ENCODE measurements at places on chromosomes 6 and 20.

DNA sequence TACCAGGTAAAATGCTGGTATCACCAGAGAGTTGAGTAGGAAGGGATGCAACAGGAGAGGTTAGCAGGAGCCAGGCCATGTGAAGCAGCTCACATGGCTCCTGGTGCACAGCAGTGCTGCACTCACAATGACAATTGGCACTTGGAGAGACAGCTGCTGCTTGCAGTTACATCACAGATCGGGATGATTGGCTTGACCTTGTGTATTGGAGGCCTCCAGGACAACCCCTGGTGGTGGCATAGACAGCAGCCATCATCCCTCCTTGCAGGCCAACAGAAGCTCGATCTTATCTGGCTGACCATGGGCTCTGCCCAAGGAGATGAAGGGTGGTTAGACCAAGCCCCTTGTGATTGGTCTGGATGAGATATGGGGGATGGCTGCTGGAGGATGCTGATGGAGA, 73.0 kb downstream of the EYA2 start:
- no peak for DNase-seq

GRCh38 chr6:125173341-125174095, 19.9 kb downstream of the TPD52L1 start:
- no peak for DNase-seq

GRCh38 chr6:13488896-13489237, 1.5 kb upstream of the GFOD1 start:
- no peak for DNase-seq

GRCh38 chr6:32405656-32406055, 1.3 kb downstream of the BTNL2 start:
- no peak for DNase-seq

DNA sequence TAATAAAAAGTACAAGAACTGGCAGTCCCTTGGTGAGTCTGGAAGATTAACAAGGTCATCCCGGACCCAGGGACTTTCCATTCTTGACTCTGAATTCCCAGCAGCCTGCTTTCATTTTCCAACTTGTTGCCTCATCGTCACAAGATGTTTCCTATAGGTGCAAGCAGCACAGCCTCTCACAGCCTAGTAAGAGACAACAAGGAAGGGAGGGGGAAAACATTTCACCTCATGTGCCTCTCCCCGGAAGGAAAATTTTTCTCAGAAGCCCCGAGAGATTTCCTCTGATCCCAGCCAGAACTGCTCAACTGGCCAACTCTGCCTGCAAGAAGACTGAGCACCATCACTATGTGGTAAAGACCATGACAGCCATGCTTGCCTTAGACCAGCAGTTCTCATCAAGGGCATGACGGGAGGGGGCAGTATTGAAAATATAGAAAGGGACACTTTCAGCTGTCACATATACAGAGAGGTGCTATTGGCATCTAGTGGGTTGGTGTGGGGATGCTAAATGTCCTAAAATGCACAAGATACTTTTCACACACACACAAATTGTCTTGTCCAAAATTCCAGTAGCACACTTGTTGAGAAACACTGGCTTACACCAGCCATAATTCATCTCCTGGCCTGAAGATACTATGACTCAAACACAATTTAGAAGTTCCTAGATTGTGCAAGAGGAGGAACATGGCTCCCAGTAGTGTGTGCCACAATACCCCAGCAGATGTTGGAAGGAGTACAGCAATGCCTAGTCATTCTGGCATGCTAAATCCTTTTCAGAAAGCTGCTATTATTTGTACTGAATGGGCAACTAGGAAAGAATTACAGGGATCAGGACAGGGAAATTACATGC, 10.8 kb upstream of the WTAP start:
- DNase-seq, result no peak

DNA sequence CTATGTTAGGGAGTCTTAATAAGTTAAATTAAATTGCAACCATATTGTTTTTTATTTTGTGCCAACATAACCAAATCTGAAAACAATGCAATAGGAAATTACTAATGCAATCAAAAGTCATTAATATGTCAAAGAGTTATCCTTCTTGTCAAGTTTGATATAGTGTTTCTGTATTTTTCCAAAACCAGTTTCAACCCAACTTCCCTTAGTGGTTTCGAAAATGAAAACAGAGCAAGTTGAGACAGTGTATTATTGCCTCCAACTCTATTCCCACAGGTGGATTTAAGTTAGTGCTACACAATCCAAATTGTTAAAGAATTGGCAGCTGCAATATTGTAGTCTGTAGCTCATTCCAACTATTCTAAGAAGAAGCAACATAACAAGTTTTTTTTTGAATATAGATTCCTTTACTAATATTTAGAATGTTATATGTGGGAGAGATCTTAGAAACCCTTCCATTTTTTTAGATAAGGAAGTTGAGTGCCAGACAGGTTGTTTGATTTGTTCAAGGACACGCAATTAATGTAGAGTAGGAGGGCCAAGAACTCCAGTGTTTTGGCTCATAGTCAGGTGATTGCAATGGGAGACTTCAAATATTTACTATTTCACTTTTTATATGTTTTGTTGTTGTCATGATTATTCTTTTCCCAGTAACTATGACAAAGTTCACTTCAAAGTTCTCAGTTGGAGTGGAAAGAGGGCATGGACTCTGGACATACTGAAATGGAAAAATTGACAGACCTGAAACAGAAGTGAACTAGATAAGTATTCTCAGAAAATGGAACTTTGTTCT, 282.4 kb upstream of the HSF2 start:
- no peak for DNase-seq

GRCh38 chr6:113847447-113847846, 9.7 kb upstream of the MARCKS start:
- no peak for DNase-seq

GRCh38 chr20:40462566-40462965, 226.5 kb downstream of the MAFB start:
- no peak for DNase-seq

DNA sequence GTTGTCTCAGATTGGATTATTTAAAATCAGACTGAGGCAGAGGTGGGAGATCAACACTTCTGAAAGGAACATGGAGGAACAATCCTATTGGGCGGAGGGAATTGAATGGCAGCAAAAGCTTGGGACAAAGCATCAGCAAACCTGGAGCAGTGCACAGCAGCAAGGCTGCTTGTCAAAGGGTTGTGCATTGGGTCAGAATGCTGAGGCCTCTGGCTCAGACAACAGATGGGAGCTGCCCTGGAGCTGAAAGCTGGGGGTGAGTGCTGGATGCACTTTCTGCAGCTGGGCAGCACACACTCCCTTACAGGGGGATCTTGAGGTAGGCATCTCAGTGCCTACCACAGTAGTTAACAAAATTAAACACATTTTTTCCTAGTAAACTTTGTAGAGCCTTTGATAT, 634.4 kb upstream of the MMS22L start:
- no peak for DNase-seq

DNA sequence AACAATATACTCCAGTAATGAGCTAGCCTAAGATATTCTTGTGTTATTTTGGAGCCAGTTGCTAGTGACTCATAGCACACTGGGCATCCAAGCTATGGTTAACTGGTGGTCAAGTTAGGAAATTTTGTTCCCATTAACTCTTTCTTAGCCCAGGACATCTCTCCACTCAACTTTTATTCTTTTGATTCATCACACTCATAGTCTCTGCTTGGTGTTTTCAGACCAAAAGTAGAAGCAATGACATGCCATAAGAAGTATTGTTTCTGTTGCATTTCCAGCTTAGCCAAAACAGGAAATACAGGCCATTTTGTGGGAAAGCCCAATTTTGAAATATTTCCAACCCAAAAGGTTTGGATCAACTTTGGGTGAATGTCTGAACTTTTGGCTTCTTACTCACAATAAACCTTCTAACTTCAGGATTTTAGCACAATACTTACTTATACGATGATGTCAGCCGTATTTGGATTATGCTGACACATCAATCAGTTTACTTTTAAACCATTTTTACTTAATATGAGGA, 31.6 kb upstream of the CCN2 start:
- no peak for DNase-seq

GRCh38 chr6:41332241-41332640, 3.2 kb upstream of the NCR2 start:
- DNase-seq, result no peak

GRCh38 chr6:141675957-141676356, 456.8 kb upstream of the GJE1 start:
- DNase-seq, result no peak

DNA sequence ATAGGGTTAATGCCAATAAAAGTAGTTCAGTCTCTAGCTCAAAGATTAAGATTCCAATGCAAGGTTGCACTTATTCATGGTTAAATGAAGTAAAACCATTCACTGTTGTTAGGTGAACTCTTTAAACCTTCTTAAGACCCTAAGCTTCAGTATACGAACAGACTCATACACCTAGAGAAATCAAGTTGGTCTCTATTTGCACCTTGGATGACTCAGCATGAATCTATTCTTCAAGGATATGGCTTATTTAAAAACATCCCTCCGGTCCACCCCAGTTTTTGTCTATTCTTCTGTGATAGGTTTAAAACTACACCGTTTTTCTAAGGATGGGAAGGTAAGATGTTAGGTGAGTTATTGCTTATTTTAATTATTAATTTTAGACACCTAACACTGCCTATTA, 932 bp upstream of the TAAR9 start:
- DNase-seq, result no peak

DNA sequence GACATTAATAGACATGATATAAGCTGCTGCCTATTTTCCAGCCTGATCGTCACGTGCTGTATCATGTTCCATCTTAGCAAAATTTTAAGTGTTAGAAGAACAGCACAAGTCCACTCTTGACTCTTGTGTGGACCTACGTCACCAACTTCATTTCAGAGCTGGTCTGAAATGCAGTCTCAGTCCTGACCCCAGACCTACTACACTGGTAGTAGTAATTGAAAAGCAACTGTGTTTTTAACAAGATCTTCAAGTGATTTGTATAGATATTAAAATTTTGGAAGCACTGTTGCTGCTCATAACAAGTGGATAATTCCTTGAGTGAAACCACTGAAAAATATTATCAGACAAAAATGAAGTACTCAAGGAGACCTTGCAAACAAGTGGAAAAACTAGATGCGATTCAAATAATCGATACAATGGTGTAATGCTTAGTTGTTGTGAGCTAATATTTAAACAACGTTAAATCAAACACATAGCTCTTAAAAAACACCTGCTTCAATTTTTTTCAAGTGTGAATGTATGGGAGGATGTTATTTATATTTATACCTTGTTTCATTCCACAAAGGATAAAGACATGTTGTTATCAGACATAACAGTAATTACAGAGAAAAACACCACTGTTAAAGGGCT, 110.9 kb upstream of the JAG1 start:
- no peak for DNase-seq

- no peak for DNase-seq
Measured at GRCh38 chr6:14476793-14477531, 359.4 kb downstream of the CD83 start.

- DNase-seq, result no peak
Measured at GRCh38 chr6:116369964-116370759, 585 bp upstream of the DSE start.

- no peak for DNase-seq
Measured at GRCh38 chr6:138307816-138308730, 69.6 kb upstream of the SMIM28 start.

- DNase-seq, result no peak
Measured at GRCh38 chr20:9323622-9324021, 190.8 kb upstream of the LAMP5 start.

DNA sequence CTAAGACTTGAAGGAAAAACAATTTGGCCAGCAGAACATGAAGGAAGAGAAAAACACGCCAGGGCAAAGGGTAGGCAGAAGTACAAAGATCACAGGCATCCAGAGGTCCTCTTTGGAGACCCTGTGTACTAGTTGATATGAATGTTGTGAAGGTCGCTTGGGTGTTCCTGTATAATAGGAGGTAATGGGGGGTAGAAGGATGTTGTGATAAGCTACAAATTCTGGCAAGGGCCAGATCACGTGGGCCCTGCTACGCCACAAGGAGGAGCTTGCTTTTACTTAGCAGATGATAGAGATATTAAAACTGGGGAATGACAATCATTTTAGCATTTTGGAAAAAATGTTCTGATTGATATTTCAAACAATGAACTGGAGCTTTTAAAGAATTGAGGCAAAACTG, 878 bp upstream of the HLA-DMA start:
- DNase-seq, result no peak

DNA sequence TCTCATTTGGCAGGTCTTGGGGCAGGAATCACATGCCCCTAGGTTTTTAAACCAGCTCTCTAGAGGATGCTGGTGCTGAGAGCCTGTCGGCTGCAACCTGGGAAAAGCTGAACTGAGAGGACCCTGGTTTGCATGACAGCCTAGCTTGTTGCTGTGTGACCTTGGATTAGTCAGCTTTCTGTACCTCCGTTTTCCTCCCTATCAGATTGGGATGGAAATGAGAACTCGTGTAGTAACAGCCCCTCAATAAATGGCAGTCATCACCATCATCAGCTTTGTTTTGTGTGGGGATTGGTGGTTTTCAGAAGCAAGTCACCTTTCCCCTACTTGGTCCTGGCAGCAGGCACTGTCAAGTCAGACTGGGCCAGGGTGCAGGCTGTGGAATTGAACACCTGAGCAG, 75.2 kb upstream of the MYL9 start:
- no peak for DNase-seq

DNA sequence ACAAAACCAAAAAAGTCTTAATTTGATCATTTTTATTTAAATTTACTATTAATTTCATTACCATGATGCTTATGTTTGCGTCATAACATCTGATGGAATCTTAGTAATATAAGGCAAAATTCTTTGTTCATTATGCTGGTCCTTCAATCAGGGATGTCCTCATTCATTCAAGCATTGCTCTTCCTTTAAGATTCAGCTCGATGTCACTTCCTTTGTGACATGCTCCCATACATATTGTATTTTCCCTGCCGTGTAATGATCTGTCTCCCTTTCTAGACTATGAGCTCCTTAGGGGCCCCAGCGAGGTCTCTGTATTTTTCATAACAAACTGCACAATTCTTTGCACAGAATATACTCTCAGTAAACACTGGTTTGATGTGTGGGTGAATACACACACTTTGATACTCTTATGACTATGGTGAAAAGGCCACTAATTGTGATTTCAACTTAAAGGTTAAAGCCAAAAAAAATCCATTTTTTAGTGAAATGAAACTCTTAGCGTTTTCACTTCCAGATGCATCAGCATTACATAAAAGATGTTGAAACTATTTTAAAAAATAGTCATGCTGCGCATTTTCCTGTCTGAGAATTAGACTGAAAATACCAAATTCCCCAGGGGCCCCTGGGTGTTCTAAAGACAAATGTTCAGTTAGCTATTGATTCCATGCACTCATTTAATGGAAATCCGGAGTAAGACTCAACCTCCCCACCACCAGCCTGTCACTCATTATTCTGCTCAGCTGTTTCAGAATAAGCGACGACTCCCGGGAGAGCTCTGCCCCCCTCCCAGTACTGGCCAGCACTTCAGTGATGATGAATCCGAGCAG, 169.7 kb downstream of the ATXN1 start:
- no peak for DNase-seq

DNA sequence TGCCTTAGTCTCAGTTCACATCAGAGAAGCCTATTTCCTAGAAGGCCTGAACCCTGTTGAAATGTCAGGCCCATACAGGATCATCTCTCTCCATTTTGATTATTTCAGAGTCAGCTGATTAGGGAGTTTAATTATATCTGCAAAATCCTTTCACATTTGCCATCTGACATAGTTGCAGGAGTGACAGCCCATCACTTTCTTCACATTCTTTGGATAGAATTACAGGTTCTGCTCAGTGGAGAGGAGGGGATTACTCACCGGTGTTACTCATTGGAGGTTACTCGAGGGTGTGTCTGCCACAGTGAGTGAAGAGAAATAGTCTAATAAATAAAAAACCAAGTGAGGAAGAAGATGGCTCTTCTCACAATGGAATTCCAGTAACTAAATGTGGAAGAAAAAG, 216.8 kb downstream of the TMEM242 start:
- no peak for DNase-seq

GRCh38 chr6:79257381-79258205, 23.1 kb upstream of the HMGN3 start:
- no peak for DNase-seq
